Stimulated activated naive CD8-positive, alpha-beta T cell treated with anti-CD3 and anti-CD28 coated beads, Interleukin-15, amount 100 ng/mL, for 72 hours (primary cell): ENCODE measurements at places on chromosomes 16 and 17.

- no peak for DNase-seq
Measured at GRCh38 chr17:39702901-39703893, 3.3 kb downstream of the ERBB2 start.

DNA sequence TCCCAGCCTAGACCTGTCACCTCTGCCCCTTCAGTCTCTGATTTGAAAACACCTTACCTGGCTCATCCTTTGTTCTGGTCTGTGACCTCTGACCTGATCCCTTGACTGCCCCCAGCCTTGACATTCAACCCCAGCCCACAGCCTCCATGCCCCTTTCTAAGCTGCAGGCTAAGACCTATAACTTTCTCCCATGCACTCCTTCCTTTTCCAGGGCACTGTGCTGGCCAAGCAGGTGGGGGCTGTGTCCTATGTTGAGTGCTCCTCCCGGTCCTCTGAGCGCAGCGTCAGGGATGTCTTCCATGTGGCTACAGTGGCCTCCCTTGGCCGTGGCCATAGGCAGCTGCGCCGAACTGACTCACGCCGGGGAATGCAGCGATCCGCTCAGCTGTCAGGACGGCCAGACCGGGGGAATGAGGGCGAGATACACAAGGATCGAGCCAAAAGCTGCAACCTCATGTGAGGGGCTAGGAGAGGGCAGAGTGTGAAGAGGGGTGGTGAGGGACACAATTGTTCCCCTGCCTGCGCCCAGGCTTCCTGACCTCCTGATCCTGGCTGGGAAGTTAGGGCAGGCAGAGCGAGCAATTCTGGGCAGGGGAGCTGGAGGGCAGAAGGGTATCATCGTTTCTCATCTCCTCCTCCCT is 3.3 kb downstream of the RND2 start:
- DNase-seq, result no peak

- no peak for DNase-seq
Measured at GRCh38 chr16:88763502-88764053, 21.4 kb downstream of the PIEZO1 start.

GRCh38 chr16:48124266-48124665 is 31.5 kb downstream of the ABCC12 start:
- DNase-seq, result no peak

DNA sequence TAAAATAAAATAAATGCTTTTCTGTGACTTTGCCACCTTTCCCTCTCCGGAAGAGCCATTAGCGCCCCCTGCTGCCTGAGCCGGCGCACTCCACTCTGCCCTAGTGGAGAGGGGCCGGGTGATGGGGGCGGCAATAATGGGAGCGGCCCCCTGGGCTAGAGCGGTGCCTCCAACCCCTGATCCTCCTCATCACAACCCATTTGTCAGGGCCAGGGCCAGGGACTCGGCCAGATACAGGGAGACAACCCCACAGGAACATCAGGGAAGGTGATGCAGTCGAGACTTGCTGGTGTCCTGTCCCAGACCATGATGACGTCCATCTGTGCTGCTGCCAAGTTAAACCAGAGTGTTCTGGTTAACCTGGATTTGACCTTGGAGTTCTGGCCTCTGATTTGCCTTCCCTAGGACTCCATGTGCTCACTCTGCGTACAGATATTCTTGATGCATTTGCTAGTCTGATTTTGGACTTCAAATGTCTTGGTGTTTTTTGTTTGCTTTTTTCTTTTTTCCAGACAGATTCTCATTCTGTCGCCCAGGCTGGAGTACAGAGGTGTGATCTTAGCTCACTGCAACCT is 46.1 kb upstream of the BPTF start:
- DNase-seq, result peak; percentile 37

DNA sequence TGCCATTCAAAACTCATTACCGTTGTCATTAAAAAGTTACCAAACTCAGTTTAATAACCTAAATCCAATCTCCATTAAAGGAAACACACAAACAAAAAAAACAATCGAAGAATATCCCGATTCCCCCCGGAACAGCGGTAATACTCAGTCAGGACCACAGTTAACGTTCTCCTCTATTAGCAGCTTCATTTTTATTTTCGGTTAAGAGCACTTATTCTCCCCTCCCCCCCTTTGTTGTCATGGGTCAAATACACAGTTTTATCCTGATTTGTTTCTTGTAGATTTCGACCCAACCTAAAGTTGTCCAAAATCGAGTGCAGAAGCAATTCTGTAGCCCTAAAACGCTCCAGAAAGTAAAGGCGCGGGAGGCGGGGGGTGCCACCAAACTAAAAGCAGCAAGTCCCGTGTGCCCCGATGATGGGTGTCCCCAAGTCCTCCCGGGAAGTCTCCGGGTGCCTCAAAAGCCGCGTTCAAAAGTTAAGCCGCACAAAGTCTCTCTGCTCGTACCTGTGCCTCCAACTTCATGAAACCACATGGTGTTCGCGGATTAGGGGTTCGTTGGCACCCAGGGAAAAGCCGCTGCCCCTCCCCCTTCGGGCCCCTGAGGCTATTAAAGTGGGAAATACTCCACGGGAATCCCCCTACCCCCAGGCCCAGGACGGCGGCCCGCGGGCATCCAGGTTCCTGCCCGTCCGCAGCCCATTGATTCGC is 996 bp downstream of the SUMO2 start:
- DNase-seq, result peak; percentile 36

DNA sequence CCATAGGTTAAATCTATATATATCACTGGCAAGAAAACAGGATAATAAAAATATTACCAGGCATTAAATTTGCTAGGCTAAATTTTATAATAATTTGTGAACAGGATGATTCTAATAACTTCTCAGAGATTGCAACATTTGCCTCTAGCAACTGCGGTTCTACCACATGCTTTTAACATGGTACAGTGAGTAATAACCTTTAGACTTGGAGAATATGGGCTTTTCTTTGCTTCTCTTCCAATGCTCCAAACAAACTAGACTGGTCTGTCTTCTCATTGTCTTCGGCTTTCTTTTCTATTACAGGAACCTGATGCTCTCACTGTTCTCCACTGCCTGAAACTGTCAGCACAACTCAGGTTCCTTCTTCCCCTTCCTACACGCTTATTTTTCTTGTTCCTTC is 80.6 kb downstream of the CA4 start:
- no peak for DNase-seq

- DNase-seq, result no peak
Measured at GRCh38 chr16:78310196-78310595, 210.7 kb downstream of the WWOX start.

- DNase-seq, result no peak
Measured at GRCh38 chr17:79035686-79036085, 11.7 kb downstream of the C1QTNF1 start.
